HFFc6 (cell line): ENCODE measurements at places on chromosomes 7 and 10.

GRCh38 chr10:81101062-81101461, 563.4 kb downstream of the SH2D4B start:
- no peak for DNase-seq

GRCh38 chr10:16436367-16436757, 448 bp upstream of the PTER start:
- no peak for DNase-seq

DNA sequence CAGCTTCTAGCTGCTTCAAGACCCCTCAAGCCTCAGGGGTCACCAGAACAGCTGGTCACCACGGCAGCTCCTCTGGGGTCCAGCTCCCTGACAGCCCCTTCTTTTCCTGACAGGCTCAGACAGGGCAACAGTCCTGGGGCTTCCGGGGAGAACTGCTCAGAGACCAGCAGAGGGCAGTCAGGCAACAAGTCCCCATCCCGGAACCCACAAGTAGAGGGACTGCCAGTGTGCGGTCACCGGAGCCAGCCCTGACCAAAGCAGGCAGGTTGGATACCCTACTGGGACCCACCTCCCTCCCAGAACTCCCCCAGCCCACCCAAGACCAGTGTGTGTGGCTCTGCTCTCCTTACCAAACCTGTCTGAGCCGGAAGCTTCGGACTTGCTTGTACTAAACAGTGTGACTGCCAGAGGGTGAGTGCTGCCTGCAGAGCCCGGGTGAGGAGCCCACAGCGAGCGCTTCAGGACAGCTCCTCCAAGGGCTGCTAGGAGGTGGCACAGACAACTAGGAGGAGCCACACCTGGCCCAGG, 40.3 kb downstream of the YKT6 start:
- peak; percentile 68 for DNase-seq

GRCh38 chr10:117500456-117500855, 42.1 kb upstream of the EMX2 start:
- no peak for DNase-seq

GRCh38 chr10:22560913-22561239, 153.5 kb downstream of the PIP4K2A start:
- no peak for DNase-seq
